ENCODE measurements at places on chromosomes 7 and 10. TPM values are rescaled to one million over a fixed set of nuclear protein-coding genes. Genes with fewer than 3 reads are reported as not detected.

GRCh38 chr10:98370831-98371820, 43.9 kb downstream of the PYROXD2 start:
- no peak for DNase-seq

DNA sequence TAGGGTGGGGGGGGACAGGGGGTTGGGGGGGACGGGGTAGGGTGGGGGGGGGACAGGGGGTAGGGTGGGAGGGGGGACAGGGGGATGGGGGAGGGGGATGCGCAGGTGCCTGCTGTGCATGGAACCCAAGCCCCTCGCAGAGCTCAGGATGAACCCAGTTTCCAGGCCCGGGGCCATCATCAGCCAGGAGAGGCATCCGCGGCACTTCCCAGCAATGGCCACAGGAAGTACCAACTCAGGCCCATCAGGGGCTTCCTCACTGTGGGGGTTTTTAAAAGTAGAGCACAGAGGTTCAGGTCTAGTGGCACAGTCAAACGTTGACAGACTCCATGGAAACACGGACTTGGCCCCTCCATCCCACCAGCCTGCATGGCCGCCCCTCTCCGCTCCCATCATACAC, 172.7 kb downstream of the DIP2C start:
- no peak for DNase-seq

DNA sequence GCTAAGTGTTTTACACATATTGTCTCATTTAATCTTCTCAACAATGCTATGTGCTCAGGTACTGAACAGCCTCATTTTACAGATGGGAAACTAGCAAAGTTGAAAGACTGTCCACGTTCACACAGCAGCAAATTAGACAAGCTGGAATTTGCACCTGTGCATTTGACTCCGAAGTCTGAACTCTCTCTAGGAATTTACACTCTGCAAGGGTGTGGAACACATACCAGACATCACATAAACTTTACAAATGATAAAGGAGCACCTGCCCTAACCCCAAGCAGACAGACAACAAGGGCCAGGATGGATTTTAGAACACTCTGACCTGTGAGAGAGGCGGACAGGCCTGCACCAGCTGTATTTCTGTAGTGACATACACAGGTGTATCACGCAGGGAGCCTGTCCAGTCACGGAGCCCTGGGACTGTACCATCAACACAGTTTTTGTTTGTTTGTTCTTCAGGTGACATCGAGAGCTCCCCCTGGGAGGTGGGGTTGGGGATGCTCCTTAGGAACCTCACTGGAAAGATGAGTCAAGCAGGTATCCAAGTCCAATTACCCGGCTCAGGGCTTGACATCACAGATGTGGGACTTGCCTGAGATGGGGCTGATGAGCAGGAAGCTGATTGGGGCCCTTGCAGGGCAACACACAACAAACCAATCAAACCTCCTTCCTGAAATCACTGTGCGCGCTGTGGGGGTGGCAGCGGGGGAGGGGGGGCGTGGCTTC, 31.0 kb downstream of the MKI67 start:
- DNase-seq: no peak

DNA sequence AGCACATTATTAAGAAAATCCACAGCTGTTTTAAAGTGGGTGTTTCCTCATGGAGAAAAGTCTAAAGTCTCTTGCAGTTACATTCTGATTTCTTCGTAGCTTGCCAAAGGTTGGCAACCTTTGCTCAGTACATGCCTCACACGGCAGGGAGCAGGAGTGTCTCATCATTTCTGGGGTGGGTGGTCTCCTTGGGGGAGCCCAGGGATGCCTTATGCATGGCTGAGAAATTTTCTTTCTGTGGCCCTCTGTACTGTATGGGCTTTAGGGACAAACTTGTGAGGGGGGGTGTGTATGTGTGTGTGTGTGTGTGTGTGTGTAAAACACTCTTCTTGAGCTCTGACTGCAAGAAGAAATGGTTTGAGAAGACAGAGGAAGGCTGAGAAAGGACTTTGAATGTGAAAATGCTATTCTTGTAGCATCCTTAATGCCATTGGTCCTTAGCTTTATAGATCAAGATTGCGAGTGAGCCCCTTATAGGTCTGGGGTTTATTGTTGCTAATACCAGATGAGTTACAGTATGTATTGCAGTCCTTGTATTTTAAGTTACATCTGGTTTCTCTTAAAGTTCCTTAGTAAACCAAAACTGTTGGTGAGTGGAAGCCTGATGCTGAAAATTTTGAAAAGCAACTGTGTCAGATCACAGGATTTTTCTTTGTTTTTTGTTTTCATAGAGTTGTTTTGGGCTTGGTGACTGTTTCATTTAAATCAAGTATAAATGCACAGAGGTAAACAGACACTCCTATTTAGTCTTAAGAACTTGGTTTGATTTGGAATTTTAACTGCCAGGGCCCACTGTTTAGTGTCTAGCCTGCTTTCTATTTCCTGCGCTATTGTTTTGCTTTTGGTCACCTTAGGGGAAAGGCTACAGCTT, 242.0 kb downstream of the BICC1 start:
- no peak for DNase-seq

DNA sequence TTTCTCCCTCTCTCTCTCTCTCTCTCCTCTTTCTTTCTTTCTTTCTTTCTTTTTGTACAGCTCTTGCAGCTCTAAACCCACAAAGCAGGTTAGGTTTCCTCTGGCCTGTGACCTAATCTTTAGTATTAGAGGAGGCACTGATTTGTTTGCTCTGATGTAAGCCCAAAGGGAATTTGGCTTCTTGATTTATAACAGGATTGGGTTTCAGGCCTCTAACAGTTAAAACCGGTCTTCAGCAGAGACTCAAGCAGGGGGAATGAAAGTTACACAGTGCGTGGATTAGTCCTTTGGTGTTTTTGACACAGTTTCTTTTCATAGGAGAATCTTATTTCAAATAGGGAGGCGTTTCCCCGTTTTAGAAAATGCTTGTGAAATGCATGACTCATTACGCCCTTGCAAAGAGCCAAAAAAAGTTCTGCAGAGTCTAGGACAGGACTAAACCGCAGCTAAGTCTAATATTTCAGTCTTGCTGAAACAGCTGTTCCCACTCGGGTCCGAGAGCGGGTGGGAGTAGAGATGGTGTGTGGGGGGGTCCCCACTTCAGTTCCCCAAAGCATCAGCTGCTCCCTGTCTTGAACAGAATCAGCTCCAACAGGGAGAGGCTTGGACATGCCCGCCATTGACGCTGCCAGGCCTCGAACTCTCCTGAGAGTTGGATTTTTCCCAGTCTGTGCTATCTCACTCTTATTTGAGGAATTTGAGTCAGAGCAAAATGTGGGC, 296.5 kb upstream of the PITRM1 start:
- peak; percentile 85 for DNase-seq

- peak; percentile 34 for DNase-seq
Measured at GRCh38 chr10:45179691-45180090, 135.7 kb downstream of the OR13A1 start.

GRCh38 chr10:110407301-110408170, 90.2 kb upstream of the DUSP5 start:
- no peak for DNase-seq

DNA sequence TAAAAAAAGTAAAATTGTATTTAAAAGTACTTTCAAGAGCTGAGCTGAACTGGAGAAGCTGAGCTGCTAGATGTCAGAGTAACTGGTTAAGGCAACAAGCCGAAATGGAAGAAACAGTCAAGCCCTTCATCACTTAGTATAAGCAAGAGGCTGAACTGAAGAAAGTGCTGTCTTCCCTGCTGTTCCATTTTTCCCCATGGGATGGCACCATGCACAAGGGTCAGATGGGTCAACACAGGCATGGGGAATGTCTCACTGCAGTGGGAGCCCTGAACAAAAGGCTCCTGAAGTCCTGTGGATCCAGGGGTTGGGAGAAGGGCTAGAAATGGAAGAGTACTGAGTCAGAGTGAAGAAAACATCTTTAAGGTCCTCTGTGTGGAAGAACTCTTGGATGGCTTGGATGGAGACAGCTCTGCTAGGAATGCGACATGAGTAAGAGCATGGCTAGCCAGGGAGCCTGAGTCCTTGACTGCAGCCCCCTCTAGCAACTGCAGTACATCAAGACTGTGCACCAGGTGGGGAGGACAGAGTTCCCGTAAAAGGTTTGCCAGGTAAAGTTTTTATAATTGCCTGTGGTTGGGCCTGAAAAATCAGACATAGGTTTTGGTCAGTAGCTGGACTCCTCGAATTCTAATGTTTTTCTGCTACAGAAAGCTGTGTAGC, 348.3 kb downstream of the GPR158 start:
- no peak for DNase-seq

- no peak for DNase-seq
Measured at GRCh38 chr10:28754930-28755718, 77.8 kb downstream of the BAMBI start.

GRCh38 chr10:123704812-123705211, 38.7 kb downstream of the GPR26 start:
- no peak for DNase-seq

DNA sequence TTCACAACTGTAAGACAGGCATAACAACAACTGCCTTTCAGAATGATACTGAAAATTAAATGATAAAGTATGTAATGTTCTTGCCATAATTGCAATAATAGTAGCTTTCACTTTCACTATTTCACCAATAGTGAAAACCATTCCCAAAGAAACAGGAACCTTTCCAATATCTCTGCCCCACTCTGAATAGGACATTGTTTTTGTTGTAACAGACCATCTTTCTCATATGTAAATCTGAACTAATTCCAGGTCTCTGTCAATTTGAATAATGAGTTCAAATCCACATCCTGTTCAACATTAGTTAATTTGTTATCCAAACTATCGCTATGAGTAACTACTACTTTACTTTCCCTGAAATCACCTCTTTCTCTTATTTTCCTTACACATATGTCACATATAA, 148.0 kb downstream of the LRRN3 start:
- no peak for DNase-seq

- no peak for DNase-seq
Measured at GRCh38 chr10:49034925-49035324, 80.4 kb downstream of the VSTM4 start.

DNA sequence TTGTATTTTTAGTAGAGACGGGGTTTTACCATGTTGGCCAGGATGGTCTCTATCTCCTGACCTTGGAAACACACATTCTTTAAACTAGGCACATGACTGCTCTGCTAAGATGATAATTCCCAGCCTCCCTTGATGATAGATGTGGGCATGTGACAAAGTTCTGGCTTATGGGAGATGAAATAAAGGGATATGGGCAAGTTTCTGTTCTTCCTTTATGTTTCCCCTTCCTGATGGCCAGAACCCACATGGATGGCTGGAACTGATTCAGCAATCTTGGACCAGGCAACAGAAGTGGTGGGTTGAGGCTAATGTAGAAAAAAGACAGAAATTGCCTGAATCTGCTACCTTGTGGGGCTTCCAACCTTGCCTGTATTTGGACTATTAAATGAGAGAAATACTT, 60.7 kb upstream of the NRP1 start:
- DNase-seq: no peak

DNA sequence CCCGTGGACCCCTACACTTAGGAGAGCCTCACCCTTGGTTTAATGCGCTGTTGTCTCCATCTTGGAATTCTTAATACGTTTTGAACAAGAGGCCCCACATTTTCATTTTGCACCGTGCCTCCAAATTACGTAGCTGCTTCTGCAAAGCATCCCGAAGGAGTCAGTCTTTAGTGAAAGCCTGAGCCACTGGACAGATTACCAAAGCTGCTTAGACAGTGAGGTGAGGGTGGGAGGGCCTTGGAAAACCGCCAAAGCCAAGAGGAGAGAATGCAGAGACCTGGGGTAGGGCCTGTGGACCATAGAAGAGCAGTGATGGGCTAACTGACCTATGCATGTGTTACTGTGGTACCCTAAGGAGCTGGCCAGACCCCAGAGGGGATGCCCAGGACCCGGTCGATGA, 4.2 kb upstream of the TCAF1 start:
- no peak for DNase-seq

DNA sequence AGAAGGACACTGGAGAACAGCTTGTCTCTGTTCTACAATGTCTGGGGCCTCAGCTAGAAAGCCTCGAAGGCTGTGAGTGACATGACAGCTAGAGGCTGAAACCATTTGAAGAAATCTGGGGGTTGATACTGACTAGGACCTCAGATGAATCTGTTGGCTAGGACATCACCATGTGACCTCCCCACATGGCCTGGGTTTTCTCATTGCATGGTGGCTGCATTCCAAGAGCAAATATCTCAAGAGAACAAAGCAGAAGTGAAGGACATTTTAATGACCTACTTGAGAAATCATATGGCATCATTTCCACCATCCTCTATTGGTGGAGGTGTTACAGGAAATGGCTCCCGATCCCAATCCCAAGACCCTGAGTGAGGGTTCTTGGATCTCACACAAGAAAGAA, 450.6 kb upstream of the AUTS2 start:
- DNase-seq: no peak

DNA sequence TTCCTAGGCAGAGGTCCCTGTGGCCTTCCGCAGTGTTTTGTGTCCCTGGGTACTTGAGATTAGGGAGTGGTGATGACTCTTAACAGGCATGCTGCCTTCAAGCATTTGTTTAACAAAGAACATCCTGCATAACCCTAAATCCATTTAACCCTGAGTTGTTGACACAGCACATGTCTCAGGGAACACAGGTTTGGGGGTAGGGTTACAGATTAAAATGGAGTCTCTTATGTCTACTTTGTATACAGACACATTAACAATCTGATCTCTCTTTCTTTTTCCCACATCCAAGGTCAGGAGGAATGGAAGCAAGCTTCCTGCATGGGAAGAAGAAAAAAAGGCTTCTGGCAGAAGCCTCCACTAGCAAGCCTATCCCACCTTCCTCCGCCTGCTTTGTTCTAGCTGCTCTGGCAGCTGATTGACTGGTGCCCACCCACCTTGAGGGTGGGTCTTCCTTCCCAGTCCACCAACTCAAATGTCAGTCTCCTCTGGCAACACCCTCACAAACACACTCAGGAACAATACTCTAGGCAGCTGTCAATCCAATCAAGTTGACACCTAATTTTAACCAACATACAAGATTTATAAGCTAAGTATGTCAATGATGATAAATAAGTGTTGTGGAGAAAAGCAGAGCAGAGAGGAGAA, 176.5 kb upstream of the CCZ1B start:
- no peak for DNase-seq

- no peak for DNase-seq
Measured at GRCh38 chr7:73769481-73770001, 529 bp downstream of the CLDN3 start.

DNA sequence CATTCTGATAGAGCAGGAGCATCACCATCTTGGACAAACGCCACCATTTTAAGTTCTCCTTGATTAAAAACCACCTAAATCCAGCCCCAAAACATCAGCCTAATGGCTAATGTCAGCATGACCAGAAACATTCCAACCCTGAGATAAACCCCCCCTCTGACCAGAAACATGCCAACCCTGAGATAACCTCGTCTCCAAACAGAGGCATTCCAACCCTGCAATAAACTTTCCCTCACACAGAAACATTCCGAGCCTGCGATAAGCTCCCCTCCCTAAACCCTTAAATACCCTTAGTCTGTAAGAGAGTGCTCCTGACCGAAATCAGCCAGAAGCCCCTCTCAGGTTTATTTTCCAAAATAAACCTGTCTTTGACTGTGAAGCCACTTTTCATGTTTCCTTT, 76.5 kb downstream of the ADARB2 start:
- no peak for DNase-seq

- no peak for DNase-seq
Measured at GRCh38 chr10:117684672-117685211, 142.2 kb downstream of the EMX2 start.

Gene RPEL1
- polyA plus RNA-seq: not detected

Gene DGKI
- polyA plus RNA-seq: not detected

Gene PRF1
- 0.89 TPM for polyA plus RNA-seq

Gene SLC16A9
- 3.1 TPM for polyA plus RNA-seq

Gene LIPN
- polyA plus RNA-seq: not detected

Gene MRC1
- 20.4 TPM for polyA plus RNA-seq

Gene PRXL2A
- 78.4 TPM for polyA plus RNA-seq
